Mammary microvascular endothelial cell (primary cell): ENCODE measurements at places on chromosomes 11 and 22. TPM values are rescaled to one million over a fixed set of nuclear protein-coding genes. Genes with fewer than 3 reads are reported as not detected.

Gene TAGLN
- 58.5 and 66.9 TPM in 2 replicates for total RNA-seq

Gene GPR152
- not detected in 2 replicates for total RNA-seq

Gene OR2AG2
- not detected in 2 replicates for total RNA-seq

Gene KRTAP5-2
- not detected in 2 replicates for total RNA-seq

Gene HMBS
- total RNA-seq: 9.1 and 14.7 TPM in 2 replicates

Gene NRGN
- 21.7 and 24.4 TPM in 2 replicates for total RNA-seq

Gene TLCD5
- 5.1 and 7.7 TPM in 2 replicates for total RNA-seq

Gene GLYAT
- not detected in 2 replicates for total RNA-seq

Gene NAALADL1
- total RNA-seq: 6.2 and 18.9 TPM in 2 replicates

Gene SCT
- not detected in 2 replicates for total RNA-seq

Gene TYR
- not detected in 2 replicates for total RNA-seq

Gene FOLR1
- not detected in 2 replicates for total RNA-seq

Gene MPEG1
- not detected in 2 replicates for total RNA-seq

Gene DPP3
- 78.1 and 88.9 TPM in 2 replicates for total RNA-seq

Gene DDTL
- 0.39 and 0.60 TPM in 2 replicates for total RNA-seq

Gene CEP164
- total RNA-seq: 23.8 and 26.2 TPM in 2 replicates

Gene OR52I1
- not detected in 2 replicates for total RNA-seq

Gene THY1
- under 0.01 and 0.98 TPM in 2 replicates for total RNA-seq

Gene HPX
- 0.27 TPM in 1 of 2 replicates, not detected in the other for total RNA-seq

Gene NLRP14
- not detected in 2 replicates for total RNA-seq

Gene PGA3
- total RNA-seq: not detected in 2 replicates
